Stimulated activated CD8-positive, alpha-beta memory T cell treated with anti-CD3 and anti-CD28 coated beads, Interleukin-2, amount 100 ng/mL, for 1 hour (primary cell): ENCODE measurements at places on chromosomes 1 and 21.
A peak's percentile ranks its signal among the peaks of the same experiment; 100 is the strongest.

DNA sequence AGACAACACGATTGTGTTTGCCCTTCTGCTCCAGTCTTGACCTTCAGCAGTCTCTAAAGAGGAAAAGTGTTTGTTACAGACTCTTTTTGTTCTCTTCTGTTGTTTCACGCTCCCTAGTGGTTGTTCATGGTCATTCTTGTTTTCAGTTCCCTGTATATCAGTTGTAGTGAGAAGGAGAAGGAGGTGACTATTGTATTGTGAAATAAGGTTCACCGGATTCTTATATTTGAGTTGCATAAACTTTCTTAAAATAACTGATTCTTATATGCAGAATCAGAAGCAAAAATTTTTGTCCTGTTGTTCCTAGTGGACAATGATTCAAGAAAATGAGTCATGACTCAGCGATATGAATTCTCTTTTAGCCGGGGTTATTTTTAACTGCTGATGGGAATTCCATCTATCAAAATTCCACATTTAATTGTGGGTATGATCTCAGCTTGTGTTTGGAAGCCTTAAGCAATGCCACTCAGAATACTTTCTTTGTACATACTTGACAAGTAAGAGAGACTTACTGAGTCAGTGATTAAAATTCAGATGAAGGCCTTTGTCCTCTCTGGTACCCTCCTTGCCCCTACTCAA is 152.2 kb downstream of the CLEC20A start:
- no peak for DNase-seq

DNA sequence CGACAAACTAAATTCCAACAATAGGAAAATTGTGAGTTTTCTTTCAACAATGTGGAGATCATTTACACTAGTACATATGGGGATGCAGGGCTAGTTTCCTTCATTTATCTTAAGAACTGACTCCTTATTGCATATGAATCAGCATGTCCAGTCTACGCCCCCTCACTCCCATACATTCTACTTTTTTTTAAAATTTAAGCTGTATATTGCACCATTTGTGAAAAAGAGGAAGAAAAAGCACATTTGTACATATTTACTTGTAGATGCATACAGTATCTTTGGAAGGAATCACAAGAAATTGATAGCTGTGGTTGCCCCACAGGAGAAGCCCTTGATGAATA is 15.9 kb downstream of the VPS26C start:
- no peak for DNase-seq

DNA sequence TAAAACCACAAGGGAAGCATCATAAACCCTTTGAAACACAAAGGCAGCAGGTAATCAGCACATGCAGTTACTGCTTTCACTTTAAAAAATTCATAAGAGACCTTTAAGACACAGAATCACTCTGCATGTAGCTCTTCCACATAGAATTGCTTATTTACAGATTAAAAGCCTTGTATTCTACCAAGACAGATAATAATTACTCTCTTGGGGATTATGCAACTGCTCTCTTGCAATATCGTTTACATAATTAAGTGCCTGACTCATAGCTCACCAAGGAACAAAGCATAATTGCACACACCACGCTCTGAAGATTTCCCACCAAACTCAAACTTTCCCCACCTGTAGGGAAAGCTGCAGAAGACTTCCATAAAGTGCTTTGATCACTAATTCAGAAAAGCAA is 87.9 kb downstream of the VAV3 start:
- no peak for DNase-seq

DNA sequence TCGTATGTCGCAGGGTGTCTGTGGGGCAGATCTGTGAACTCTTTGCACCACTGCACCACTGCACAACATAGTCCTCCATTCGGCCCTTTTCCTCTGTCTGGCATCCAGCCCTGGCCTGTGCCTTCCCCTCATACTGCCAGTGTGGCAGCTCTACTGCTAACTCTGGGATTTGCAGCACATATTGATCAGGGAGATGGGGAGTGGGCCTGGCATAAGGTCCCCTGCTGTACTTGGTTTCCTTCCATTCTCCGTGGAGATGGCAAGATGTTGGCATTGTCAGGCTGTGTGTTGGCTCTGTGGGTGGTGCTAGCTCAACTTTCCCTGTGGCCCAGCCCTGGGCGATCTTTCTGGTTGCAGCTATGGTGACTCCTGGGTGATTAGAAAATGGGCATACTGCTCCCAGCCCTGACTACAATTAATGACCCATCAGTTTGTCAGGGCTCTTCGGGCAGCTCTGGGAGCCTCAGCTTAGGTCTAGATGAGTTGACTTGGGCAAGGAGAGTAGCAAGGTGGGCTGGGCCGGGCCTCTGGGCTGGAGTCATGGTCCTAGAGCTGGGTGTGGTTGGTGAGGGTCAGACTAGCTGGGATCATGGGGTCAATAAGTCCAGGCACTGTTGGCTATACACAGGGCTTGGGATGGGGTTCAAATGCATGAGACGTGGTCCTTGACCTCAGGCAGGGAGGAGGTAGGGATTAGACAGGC is 11.4 kb downstream of the PTPRU start:
- DNase-seq = no peak

GRCh38 chr1:48498096-48498791 is 26.2 kb upstream of the SPATA6 start:
- DNase-seq = peak; percentile 47

DNA sequence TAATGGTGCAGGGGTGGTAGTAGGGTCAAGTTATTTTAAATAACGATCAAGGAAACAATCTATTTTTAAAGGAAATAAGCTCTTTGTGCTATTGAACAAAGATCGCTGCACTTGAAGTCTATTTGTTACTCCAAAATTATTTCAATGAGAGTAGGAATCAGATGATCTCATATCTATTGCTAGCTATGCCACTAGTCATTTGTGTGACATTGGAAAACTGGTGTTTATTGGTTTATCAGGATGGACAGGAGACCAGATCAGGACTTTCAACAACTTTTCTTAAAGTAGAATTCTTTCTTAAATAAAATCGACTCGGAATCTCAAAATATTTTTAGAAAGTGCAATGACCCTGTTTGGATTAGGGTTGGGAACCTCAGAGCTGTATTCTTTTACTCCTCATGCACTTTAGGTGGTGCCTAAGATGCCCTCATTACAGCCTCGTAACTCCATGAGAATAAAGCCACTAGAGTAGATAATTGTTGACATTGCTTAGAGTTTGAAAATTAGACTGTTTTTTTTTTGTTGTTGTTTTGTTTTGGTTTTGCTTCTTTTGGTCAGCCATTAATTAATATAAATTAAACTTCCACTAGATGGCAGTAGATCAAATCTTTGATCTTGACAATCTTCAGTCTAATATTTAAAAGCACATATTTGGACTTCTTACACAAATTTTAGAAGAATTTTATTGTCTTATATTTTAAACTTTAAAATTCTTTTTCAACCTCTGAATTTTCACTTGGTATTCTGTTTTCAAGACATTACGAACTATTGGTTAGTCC is 352.4 kb downstream of the USP25 start:
- DNase-seq = no peak

DNA sequence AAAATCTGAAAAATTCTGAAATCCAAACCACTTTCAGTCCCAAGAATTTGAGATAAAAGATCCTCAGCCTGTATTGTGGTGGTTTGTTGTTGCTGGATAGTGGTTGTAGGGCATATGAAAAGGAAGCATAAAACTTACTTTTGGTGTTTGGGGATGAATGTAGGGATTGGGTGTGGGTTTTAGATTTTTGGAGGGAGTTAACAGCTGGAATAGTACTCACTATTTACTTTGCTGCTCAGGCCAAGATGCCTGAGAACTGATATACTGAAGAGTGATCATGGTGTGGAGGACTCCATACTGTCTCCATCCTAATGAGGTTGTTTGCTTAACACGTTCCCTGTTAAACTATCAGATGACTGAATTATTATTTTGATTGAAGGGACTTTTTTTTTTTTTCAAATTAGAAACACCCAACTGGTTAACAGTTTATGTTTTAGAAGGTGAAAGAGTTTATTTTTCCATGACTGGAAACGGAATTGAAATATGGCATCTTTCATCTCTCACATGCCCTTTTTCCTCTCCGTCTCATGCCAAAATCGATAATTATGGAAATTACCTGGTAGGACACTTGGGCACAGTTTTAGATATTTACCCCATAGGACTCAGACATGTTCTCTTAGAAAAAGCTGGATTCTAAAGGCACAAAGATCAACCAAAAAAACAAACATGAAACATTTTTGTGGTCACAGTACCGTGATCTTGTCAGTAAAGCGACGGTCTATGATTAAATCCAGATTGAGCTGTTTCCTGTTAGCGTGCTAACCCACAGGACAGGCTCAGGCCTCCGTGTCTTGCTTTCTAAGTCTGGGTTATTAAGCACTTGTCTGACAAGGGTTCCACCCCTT is 37.3 kb downstream of the RGL1 start:
- DNase-seq = no peak
